ENCODE measurements at places on chromosomes 5 and 9.

- no peak for DNase-seq
These were observed 121.2 kb upstream of the ADAMTSL1 start for GRCh38 chr9:18352711-18353110.

- no peak for DNase-seq
These were observed 33.7 kb downstream of the TTLL11 start for GRCh38 chr9:122059214-122059954.

- no peak for DNase-seq
These were observed 990.1 kb upstream of the C9orf72 start for GRCh38 chr9:28563291-28563934.

GRCh38 chr5:95327211-95327610, 42.3 kb upstream of the MCTP1 start:
- DNase-seq: no peak

DNA sequence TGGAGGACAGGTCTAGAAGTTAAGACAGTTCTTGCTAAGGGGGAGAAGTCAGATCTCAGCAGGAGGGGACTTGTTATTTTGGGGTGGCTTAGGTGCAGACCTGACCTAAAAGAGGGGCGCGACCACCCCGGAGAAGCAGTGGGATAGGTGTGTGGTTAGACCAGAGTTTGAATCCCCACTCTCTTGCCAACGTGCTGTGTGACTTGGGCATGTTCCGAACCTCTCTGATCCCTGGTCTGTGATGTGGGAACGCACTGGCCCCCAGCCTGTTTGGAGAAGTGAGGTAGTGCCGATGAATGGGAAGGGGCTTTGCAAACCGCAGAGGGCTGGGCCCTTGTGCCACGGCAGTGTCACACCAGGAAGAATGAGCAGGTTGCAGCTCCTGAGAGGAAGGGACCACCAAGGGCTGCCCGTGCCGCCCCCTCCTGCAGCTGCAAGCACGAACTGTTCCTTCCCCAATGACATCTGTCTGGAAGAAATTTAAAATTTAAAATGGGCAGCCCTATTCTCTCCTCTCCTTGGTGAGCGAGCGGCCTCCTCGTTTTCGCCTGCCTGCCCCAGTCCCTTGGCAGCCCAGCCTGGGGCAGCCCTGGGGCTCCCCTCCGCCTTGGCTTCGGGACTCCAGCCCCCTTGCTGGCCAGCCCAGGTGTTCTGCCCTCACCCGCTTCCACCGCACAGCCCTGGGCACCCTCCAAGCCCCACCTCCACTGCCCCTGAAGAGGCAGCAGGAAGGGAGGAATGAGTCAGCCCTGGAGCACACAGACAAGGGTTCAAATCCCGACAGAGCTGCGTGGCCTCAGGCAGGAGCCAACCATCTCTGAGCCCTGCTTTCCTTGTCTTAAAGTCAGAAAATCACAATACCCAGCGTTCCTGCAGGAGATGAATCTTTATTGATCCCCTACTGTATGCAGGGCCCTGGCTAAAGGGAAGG, 1.6 kb downstream of the FIBCD1 start:
- DNase-seq: no peak

- no peak for DNase-seq
These were observed 73.2 kb downstream of the ACER2 start for GRCh38 chr9:19481971-19482404.

- no peak for DNase-seq
These were observed 348.7 kb upstream of the GRAMD2B start for GRCh38 chr5:126074538-126074937.

GRCh38 chr9:98362624-98363252, 107.3 kb upstream of the TBC1D2 start:
- no peak for DNase-seq

DNA sequence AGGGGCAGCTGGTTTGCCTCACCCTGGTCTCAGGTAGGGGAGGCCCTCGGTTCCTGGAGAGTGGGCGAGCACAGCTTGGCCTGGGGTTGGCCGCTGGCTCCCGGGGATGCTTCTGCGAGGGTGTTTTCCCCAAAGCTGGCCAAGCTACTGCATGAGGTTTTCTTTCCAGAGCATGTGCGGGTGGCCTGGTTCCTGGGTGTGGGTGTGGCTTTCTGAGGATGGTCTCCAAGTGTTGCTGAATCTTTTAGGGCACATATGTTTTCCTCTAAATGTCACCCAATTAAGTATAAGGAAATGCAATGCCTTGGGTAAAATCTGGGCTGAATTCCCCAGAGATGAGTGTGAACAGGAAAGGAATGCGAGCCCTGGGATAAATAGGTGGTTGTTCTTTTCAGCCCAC, 115.8 kb upstream of the ICE1 start:
- no peak for DNase-seq

GRCh38 chr5:148619484-148619883, 34.8 kb downstream of the HTR4 start:
- DNase-seq: no peak

GRCh38 chr5:128885649-128886255, 79.5 kb upstream of the SLC27A6 start:
- DNase-seq: no peak

DNA sequence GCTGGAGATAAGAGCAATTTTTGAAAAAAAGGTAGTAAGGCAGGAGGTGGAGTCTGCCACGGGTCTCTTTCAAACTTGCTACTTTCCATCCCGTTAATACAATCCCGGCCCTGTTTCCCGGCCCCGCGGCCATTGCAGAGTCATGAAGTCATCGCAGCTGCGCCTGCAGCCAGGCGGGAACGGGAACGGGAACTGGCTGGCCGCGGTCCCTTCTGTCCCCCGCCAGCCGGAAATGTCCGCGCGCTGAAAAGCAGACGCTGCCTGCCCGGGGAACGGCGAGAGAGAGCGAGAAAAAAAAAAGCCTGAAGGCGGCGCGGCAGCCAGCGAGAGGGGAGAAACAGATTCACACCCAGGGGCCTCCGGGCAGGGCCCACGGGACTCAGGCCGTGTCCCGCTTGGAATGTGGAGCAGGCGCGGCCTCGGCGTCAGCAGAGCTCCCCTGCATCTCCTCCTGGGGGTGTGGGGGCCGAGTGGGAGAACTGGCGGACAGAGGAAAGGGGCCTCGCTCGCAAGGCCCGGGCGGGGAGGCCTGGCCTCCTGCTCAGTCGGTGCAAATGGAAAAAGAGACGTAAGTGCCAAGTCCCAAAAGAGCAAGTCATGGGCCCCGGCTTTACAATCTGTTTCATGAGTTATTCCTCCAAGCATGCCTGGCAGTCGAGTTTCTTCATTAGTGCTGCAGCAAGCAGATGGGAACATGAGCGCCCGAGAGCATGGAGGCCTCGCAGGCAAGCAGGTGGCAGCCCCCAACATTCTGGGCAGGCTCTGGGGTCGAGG, 201.2 kb upstream of the GAS1 start:
- DNase-seq: no peak

- DNase-seq: no peak
These were observed 47.3 kb downstream of the FAM78A start for GRCh38 chr9:131228988-131229387.

- DNase-seq: no peak
These were observed 68.1 kb upstream of the ABL1 start for GRCh38 chr9:130766927-130767307.

DNA sequence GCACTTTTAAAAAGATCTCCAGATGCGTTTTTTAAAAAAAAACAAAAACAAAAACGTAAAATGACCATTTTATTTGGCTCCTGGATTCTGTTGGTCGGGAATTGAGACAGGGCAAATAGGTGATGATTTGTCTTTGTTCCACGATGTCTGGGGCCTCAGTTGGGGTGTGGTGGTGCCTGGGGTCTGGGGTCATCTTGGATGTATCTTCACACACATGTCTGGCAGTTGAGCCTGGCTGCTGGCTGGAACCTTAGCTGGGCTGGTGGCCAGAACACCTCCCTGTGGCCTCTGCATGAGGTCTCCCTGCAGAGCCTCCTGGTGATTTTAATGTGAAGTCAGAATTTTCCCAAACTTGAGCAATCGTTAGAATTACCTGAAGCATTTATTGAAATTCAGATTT, 42.5 kb upstream of the BASP1 start:
- no peak for DNase-seq

DNA sequence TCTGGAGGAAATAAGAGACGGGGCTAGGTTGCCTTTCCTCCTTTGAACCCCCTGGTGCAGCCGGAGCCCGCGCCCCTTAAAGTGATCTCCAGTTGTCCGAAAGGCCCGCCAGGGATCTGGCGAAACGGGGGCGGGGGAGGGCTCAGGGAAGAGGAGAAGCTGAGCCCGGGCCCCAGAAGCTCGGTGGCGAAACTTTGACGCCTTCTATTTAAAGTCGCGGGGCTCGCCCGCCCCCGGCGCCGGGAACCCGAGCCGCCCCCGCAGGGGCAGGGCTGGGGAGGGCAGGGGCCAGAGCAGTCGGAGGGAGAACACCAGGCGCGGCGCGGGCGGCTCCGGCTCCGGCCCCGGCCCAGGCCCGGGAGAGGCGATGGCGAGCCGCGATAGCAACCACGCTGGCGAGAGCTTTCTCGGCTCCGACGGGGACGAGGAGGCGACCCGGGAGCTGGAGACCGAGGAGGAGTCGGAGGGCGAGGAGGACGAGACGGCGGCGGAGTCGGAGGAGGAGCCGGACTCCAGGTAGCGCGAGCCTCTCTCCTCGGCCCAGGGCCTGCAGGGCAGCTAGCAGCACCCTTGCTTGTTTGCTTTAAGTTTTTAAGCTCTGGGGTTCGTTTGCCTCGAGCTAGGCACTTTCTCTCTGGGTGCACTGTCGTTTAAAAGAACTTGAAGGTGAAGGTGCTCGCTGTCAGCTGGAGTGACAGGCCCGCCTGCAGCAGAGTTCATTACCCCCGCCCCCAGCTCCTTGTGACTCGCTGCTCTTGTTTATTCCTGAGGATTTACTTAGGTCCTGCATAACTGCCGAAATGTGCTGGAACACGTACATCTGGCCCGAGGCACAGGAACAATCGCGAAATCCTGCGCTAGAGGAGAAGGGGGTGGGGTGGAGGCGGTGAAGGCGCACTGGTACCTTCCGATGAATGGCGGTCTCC, at the start of gene CMYA5:
CMYA5 (plus strand) TSS at position 296 of the 926 bp plus-strand sequence; CDS start at position 368, 72 bp downstream.
- no peak for DNase-seq

DNA sequence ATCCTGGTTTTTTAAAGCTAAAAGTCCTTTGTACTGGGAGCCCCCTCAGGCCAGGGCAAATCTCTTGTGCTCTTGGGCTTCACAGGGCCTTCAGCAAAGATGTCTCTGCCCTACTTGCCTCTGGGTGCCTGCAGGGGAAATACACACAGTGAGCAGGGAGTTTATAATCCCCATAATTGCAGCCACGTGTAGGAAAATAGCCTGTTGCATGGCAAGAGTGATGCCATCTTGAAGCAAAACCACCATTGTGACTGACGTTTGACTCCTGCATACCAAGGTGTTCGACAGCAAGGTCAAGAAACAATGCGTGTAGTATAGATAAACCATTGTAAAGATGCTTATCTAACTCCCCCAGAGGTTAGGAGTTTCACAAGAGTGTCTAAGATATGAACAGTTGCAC, 11.4 kb upstream of the IL3 start:
- DNase-seq: no peak

DNA sequence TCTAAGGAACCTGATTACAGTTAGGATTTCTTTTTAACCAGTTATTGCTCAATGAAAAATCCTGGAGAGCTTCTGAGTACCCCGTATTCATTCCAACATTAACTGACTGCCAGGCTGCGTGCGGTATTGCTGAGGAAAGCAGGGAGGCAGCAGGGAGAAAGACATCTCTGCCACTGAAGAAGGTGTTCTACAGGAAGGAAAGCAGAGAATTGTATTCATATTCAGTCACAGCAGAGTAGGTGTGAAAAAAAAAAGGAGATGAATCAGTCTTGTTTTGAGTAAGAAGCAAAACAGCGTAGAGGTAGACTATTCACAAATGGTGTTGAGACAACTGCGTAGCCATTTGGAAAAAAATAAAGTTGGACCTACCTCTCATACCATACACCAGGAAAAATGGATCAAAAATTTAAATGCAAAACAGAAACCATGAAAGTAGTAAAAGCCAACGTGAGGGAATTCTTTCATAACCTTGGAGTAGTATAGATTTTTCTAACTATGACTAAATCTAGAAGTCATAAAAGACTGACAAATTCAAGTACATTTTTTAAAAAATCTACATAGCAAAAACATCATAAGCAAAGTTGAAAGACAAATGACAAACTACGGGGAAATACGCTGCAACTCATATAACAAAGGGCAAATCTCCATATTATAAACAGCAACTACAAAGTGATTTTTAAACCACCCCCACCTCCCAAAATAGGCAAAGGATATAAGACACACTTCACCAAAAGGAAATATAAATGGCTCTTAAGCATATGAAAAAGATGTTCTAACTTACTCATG, 9.9 kb upstream of the NR4A3 start:
- DNase-seq: no peak

- DNase-seq: no peak
These were observed 36.7 kb downstream of the ARHGAP26 start for GRCh38 chr5:142806841-142807267.

DNA sequence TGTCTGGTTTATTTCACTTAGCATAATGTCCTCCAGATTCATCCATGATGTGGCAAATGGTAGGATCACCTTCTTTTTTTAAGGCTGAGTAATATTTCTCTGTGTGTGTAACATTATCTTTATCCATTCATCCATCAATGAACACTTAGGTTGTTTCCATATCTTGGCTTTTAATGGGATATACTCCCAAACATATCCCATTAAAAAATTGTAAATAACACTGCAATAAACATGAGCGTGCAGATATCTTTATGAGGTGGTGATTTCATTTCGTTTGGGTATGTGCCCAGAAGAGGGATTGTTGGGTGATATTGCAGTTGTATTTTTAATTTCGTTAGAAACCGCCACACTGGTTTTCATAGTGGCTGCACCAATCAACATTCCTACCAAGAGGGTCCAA, 36.2 kb upstream of the UGCG start:
- DNase-seq: no peak

DNA sequence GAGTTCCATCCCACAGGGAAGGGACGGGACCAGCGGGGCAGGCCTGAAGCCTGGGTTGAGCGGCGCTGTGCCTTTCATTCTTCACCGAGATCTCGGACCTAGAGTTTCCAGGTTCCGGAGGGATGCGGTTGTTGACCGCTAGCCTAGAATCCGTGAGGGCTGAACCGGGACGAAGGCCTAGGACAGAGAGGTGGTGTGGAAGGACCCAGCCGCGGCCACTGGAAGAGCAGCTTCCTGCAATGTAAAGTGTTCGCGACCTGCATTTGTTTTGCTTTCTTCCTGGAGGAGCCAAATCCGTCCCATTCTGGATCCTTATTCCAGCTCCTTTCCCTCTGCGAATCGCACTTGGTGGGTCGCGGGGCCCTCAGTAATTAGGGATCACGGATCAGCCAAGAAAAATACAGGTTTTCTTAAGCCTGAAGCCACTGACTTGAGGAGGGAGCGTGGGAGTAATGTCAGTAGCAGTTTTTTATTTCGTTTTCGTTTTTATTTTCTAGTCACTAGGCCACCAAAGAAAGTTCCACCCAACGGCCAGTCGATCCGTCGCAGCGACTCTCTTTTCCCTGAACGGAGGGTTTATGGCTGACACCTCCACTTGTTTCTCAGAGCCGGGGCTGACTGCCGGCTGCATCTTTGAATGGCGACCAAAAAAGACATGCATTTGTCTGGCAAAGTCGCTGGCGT, 48.6 kb downstream of the ANXA2R start:
- no peak for DNase-seq

- DNase-seq: no peak
These were observed 92.7 kb downstream of the HRH2 start for GRCh38 chr5:175750511-175750931.

Data from NCI-H2081 treated with DMSO at 0.1 percent for 48 hours (cell line).